Skeletal muscle tissue (tissue), 5 donors: ENCODE measurements at places on chromosomes 6 and 20. TPM values are rescaled to one million over a fixed set of nuclear protein-coding genes. Genes with fewer than 3 reads are reported as not detected.

SIRPD gene
- total RNA-seq, result not detected

PAK5 gene
- under 0.01 TPM for total RNA-seq

DOK5 gene
- total RNA-seq, result 31.3 TPM

SLC12A5 gene
- total RNA-seq, result not detected

PCSK2 gene
- total RNA-seq, result 0.52 TPM

RNGTT gene
- total RNA-seq, result 19.3 TPM

OTOR gene
- total RNA-seq, result not detected

GID8 gene
- total RNA-seq, result 28.7 TPM

PDYN gene
- total RNA-seq, result not detected

OSTM1 gene
- total RNA-seq, result 13.6 TPM

MUCL3 gene
- not detected for total RNA-seq

RIPPLY2 gene
- total RNA-seq, result 1.6 TPM

SUMO4 gene
- 0.52 TPM for total RNA-seq

RSPO3 gene
- total RNA-seq, result 6.3 TPM

LGSN gene
- not detected for total RNA-seq

PRDM13 gene
- total RNA-seq, result not detected

LINC00237 gene
- 0.52 TPM for total RNA-seq

TMEM200A gene
- 21.4 TPM for total RNA-seq

COL10A1 gene
- 0.52 TPM for total RNA-seq

MCHR2 gene
- total RNA-seq, result not detected

VARS2 gene
- total RNA-seq, result 12.5 TPM

CALHM4 gene
- not detected for total RNA-seq

MYB gene
- 0.52 TPM for total RNA-seq

PNISR gene
- 54.3 TPM for total RNA-seq

C6orf163 gene
- 4.2 TPM for total RNA-seq

SEMG1 gene
- total RNA-seq, result not detected

GFOD1 gene
- total RNA-seq, result 6.3 TPM

DYNLT2 gene
- 0.52 TPM for total RNA-seq

SIRPA gene
- total RNA-seq, result 8.9 TPM

WFDC12 gene
- not detected for total RNA-seq

ECT2L gene
- total RNA-seq, result under 0.01 TPM

GATA5 gene
- total RNA-seq, result 0.52 TPM

SCRT2 gene
- total RNA-seq, result not detected

AIF1 gene
- total RNA-seq, result 19.8 TPM

C20orf204 gene
- 0.52 TPM for total RNA-seq

MAS1 gene
- under 0.01 TPM for total RNA-seq

NOX3 gene
- not detected for total RNA-seq

TCF21 gene
- total RNA-seq, result not detected

DST gene
- 183 TPM for total RNA-seq

L3MBTL3 gene
- 9.4 TPM for total RNA-seq

SYCP2 gene
- 3.7 TPM for total RNA-seq

CENPQ gene
- total RNA-seq, result 1.6 TPM

TOX2 gene
- not detected for total RNA-seq

TBPL1 gene
- total RNA-seq, result 7.8 TPM

HLA-DQA1 gene
- 1.0 TPM for total RNA-seq

NOTCH4 gene
- total RNA-seq, result 9.9 TPM

ADGRB3 gene
- 3.1 TPM for total RNA-seq

CST8 gene
- total RNA-seq, result not detected

C6orf47 gene
- total RNA-seq, result 18.3 TPM

KHDC1 gene
- 2.6 TPM for total RNA-seq

THBS2 gene
- 76.2 TPM for total RNA-seq
